ENCODE measurements at places on chromosomes 6 and 20.

DNA sequence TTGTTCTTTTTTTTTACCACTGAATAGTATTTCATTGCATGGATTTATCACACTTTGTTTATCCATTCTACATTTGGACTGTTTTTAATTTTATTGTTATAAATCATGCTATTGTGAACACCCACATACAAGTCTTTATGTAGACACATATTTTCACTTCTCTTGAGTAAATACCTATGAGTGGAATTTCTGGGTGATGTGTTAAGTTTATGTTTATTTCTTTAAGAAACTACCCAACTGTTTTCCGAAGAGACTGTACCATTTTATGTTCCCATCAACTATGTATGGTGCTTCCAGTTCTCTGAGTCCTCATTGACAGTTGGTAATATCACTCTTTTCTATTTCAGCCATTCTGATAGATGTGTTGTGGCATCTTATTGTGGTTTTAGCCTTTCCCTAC, 54.0 kb downstream of the RIN2 start:
- DNase-seq = no peak

GRCh38 chr6:103080497-103080896, 1687.0 kb downstream of the GRIK2 start:
- no peak for DNase-seq

DNA sequence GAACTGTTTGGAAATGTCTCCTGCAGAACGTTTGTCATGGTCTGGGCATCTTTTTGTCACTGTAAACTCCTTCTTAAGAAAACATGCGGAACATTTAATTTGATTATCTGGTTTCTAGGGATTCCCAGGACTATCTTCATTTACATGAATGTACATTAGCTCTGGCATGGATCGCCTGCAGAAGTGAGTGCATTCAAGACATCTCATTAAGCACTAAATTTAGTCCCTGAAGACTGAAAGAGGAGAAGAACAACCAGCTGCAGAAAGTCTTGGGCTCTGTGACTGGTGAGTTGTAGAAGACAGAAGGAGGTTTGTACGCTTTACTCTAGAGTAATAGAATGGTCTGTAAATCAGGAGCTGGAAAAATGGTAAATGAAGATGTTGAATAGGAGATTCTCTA, 540.7 kb downstream of the BCKDHB start:
- DNase-seq = no peak

GRCh38 chr20:37160683-37161082, 18.4 kb upstream of the RPN2 start:
- DNase-seq = no peak

GRCh38 chr6:4533576-4533975, 242.6 kb upstream of the CDYL start:
- DNase-seq = no peak

DNA sequence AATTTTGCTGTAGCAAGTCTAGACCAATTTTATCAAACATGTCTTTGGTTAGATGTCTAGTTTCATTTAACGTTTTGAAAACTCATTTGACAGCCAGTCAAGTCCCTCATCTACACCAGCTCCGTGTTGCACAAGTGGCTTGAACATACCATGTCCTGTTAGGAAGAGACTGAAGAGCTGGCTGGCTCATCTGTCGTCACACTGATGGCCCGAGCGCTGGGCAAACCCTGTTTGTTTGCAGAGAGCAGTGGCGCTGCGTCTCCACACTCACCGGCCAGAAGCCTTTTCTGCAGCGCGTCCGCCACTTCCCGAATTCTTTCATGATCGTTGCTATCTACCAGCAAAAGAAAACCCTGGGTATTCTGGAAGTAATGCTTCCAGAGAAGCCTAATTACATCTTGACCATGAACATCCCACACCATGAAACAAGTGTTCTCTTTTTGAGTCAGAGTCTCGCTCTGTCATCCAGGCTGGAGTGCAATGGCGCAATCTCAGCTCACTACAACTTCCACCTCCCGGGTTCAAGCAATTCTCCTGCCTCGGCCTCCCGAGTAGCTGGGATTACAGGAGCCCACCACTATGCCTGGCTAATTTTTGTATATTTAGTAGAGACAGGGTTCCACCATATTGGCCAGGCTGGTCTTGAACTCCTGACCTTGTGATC, 10.7 kb upstream of the TCFL5 start:
- DNase-seq = no peak

DNA sequence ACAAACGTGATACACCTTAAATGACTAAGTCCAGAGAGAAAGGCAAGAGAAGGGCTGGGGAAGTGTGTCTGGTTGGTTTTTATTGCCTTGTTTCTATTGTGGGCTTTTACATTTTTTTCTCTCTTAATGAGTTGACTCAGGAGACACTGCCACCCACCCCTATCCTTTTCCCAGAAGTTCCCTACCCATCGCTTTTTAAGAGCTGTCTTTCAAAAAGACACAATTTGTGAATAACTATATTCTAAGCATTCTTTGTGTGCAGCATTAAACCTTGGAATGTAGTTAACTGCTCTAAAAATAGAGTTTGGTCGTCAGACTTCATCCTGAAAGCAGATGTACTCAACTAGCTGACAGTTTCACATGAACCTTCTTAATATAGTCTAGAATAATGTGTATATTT, 174.9 kb downstream of the ISM1 start:
- DNase-seq = no peak

DNA sequence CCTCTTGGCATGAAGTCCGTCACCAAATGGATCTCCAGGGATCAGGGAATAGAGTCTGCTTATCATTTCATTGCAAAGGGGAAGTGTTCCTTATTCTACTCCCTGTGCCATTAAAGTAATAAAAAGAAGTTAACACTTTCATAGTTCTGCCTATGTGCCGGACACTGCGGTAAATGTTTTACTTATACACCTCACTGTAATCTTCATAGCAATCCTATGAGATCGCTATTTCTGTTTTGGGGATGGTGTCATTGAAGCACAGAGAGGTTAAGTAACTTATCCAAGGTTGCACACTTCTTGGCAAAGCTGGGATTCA, 177.7 kb downstream of the TSHZ2 start:
- DNase-seq = no peak

- DNase-seq = no peak
Observed at GRCh38 chr20:37364013-37364926, 18.3 kb downstream of the SRC start.

DNA sequence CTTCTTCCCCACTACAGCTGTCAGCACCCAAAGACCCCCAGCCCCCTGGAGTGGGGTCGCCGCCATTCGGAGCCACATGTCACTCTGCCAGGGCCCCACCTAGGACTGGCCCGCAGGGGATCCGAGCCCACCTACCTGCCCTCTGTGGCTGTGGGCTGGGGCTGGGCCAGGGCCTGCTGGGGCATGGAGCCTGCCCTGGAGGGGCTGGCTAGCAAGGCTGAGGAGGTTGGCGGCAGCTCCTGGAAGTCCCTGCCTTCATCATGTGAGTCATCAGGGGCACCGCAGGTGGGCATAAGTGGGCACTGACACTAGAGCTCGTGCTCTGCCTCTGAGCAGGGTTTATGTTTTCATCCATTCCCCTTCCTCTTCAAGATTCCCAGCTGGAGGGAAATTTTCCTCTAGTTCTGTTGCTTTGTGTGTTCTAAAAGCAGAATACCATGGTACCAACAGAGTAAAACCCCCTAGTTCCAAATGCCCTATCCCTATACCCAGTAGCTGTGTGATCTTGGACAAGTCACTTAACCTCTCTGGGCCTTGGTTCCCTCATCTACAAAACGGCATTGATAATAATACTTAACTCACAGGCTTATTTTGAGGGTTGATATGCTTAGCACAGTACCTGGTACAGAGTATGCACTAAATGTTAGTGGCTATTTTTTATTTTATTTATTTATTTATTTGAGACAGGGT, 8.7 kb upstream of the FANCE start:
- DNase-seq = no peak

- peak; percentile 67 for DNase-seq
Observed at GRCh38 chr6:150403458-150404246, 34.8 kb downstream of the IYD start.

DNA sequence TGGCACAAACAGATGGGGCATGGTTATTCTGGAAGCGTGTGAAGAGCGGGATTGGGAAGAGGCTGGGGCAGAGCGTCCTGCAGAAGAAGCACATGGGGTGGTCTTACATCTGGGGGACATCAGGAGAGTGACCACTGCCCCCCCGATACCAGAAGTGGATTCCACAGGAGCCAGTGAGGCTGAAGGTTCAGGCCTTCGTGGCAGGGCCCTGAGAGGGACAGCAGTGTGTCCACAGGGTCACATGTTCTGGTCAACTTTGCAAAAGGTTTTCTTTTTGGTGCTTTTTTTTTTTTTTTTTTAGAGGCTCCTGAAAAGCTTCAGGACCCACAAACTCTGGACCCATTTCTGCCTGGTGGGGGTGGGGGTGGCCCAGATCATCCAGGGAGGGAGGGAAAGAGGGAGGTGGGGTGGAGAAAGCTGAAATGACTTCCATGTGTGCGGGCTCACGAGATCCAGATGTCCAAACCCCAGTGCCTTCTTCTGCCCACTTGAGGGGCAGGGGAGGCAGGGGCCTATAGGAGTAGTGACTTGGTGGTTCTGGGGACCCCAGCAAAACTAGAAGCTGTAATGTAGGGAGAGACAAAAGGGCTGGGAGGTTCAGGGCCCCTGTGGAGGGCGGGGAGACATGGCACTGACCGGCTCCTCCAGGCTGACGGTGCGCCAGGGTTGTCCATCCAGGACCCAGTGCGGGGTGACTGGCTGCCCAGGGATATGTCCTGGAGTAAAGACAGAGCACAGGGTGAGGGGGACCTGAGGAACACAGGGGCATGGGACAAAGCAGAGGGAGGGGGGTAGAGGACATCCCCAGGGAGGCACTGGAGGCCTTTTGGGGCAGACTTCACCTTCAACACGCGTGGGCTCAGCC, 2.7 kb downstream of the ADAM33 start:
- no peak for DNase-seq

GRCh38 chr6:31681135-31681671, 336 bp upstream of the LY6G5C start:
- peak; percentile 68 for DNase-seq

GRCh38 chr6:28134015-28134414, 7.7 kb upstream of the ZKSCAN8 start:
- peak; percentile 34 for DNase-seq

GRCh38 chr6:137233911-137234863, 15.0 kb upstream of the IFNGR1 start:
- DNase-seq = peak; percentile 63

DNA sequence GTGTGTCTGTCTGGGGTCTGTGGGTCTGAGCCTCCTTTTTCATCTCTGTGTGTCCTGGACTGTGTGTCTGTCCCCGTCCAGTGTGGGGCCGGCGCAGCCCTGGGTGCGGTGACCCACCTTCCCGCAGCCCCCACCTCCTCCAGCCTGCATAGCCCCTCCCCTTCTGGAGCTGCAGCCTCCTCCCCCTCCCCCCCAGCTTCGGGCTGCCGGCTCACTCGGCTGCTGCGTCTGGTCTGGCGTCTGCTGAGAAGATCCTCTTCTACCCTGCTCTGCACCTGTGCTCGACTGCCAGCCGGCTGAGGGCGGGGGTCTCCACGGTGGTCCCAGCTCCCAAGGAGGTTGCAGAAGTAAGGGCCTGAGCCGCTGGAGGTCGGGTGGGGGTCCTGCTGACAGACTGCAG, 7.6 kb upstream of the LKAAEAR1 start:
- no peak for DNase-seq

DNA sequence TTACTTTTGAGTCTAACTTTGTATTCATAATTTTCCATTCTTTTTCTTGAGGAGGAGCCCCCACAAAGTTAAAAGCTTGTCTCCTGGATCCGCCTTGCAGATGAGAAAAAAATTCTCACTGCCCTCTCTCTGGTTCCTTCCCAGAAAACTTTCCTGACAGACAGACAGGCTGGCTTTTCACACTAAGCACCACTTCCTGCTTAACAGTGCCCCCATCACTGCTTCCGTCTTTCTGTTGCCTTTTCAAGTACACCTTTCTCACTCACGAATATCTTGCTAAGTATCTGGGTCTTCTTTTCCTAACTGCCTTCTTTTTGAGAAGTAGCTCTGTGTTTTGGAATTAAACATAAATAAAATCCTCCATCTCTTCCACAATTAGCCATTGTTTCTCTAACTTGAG, 19.8 kb upstream of the LMBRD1 start:
- DNase-seq = no peak

DNA sequence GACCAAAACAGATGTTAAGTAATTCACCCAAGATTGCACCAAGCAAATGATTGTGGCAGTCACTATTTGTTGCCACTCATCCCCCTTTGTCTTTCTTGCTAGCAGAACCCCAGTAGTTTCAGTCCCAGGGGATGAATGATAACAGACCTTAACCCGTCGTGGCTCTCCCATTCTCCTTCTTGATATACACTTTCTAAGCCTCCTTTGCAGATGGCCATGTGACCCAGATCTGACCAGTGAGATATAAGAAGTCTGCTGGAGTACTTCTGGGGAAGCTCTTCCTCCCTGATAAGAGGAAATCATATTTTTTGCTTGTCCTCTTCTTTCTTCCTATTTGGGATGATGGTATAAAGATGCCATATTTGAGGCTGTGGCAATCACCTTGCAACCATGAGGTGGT, 9.6 kb upstream of the SH3BGRL2 start:
- DNase-seq = no peak

DNA sequence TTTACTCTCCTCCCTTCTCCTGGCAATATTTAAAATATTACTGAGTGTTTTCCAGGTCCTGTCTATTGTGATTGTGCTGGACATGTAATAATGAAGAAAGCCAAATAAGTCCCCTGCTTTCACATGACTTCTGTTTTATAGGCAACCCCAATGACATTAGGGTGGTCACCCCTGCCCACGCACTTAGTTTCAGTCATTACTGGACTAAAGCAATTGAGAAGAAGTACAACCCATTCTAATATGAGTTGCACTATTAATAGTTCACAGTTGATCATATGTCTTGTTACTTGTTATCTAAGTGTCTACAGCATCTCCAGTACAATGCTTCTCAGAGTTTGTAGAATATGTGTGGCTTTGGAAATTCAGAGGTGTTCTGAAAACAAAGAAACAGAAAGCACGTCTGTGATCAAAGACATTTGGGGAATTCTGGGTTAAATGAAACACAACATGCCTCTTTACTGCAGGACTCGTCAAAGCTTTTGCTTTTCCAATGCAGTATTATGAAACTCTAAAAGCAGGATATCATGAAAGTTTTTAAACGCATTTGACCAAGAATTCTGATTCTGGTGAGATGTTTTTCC, 789.5 kb downstream of the DHX35 start:
- no peak for DNase-seq
